ENCODE measurements at places on chromosomes 2 and 18.

- DNase-seq: no peak
Measured at GRCh38 chr2:219675221-219675620, 47.8 kb downstream of the SLC4A3 start.

- no peak for DNase-seq
Measured at GRCh38 chr2:96693286-96694200, 46.3 kb downstream of the LMAN2L start.

DNA sequence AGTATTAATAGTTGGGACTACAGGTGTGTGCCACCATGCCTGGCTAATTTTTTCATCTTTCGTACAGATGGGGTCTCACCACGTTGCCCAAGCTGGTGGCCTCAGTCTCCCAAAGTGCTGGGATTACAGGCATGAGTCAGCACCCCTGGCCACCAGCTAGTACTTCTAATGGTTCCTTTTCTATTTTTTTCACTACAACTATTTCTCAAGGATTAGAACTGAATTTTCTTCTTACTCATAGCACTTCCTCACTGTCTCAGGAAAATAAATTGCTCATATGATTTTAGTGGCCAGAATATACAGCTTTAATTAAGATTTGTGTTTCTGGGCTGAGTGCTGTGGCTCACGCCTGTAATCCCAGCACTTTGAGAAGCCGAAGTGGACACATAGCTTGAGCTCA, 43.2 kb upstream of the SOS1 start:
- DNase-seq: no peak

- no peak for DNase-seq
Measured at GRCh38 chr18:8673256-8674209, 31.8 kb upstream of the MTCL1 start.

DNA sequence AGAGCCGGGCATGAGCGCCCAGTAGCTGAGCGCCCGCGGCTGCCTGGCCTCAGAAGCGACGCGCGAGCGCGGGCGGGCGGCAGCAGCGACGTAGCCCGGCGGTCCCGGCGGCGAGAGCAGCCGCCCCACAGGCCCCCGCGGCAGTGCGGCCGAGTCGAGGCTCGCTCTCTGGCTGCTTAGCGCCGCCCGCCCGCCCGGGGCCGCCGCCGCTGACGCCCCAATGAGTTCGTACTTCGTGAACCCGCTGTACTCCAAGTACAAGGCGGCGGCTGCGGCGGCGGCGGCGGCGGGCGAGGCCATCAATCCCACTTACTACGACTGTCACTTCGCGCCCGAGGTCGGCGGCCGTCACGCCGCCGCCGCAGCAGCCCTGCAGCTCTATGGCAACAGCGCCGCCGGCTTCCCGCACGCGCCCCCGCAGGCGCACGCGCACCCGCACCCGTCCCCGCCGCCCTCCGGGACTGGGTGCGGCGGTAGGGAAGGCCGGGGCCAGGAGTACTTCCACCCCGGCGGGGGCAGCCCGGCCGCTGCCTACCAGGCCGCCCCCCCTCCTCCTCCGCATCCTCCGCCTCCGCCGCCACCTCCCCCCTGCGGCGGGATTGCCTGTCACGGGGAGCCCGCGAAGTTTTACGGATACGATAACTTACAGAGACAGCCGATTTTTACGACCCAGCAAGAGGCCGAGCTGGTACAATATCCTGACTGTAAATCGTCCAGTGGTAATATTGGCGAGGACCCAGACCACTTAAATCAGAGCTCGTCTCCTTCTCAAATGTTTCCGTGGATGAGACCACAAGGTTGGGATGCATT, 847 bp downstream of the HOXD8 start:
- DNase-seq: peak; percentile 67

DNA sequence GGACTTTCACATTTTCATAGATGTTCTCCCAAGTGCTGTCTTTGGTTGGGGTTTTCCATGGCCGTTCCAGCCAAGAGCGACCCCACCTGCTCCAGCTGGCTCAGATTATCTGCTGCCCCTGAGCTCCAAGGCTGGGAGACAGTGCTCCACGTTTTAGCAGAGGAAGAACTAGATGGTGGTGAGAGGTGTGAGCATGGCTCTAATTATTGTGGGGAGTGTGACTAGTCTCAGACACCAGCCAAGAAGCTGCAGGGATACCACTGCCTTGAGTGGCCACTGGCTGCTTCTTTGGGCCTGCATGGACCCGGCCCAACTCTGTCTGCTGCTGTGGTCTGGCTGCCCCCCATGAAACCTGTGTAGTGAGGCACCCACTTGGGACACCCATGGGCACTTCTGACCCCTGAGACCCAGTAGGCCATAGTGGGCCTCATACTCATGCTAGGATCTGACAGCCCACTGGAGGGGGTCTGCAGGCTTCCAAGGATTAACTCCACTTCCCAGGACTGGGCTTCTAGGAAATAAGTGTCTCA, 2.8 kb upstream of the NCL start:
- no peak for DNase-seq

DNA sequence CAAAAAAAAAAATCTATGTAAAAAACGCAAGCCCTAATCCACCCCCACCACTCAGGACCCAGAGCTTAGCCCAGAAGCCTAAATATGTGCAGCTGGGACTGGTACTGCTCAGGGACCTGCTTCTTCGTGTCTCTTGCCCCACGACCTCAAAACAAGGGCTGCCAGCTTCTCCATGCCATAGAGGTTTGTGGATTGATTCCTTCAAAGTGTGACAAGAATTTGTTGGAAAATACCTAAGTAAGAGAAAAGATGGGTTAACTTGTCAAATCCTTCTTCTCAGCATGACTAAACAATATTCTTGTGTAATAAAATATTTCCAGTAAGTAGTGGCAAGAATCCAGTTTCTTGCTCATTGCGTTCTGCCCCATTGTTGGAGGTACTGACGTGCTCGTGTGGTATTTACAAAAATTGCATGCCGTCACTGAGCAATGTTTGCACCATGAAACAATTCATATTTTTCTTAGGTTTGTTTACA, 825 bp upstream of the SCYGR1 start:
- no peak for DNase-seq

- DNase-seq: no peak
Measured at GRCh38 chr2:71001981-71002570, 7.4 kb upstream of the TEX261 start.

DNA sequence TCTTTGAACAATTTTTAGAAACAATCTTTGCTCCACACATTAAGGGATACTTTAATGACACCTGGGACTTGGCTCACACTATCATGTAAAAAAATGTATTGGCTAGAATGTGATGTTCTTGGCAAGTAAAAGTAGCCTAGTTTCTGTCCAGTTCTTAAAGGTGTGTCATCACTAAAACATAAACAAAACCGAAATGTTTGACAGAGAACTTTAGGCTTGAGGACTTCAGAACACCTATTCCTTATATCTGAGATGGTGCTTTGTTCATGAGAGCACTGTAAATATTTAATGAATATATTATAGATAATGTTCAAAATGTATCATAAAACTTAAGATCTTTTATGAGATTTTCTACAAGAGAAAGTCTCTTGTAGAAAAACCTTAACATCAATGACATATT, 19.8 kb upstream of the HNRNPA3 start:
- DNase-seq: no peak

DNA sequence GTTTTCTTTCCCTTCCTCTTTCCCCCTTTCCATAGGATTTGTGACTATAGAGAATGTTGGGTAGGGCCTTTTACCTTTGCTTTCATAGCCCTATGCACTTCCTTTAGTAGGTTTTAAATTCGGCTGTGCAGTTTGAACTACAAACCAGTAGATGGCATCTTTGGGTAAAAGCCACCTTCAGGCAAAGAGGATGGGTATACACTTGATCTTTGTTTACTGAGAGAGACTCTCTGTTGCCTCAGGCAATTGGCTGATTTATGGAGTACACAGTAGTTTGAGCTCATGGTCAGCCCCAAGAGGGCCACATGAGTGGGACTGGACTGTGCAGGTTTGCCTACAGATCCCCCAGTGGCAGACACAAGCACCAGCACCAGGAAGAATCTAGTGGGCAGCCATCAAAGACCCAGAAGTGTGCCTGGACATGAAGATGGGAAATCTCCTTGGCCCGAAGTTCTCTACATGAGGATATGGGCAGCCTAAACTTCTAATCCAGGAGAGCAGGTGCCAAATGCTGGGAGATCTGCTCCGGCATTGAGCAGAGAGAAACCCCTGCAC, 1304.3 kb upstream of the DDX18 start:
- DNase-seq: peak; percentile 7

GRCh38 chr2:19377717-19378116, 19.3 kb upstream of the OSR1 start:
- no peak for DNase-seq

DNA sequence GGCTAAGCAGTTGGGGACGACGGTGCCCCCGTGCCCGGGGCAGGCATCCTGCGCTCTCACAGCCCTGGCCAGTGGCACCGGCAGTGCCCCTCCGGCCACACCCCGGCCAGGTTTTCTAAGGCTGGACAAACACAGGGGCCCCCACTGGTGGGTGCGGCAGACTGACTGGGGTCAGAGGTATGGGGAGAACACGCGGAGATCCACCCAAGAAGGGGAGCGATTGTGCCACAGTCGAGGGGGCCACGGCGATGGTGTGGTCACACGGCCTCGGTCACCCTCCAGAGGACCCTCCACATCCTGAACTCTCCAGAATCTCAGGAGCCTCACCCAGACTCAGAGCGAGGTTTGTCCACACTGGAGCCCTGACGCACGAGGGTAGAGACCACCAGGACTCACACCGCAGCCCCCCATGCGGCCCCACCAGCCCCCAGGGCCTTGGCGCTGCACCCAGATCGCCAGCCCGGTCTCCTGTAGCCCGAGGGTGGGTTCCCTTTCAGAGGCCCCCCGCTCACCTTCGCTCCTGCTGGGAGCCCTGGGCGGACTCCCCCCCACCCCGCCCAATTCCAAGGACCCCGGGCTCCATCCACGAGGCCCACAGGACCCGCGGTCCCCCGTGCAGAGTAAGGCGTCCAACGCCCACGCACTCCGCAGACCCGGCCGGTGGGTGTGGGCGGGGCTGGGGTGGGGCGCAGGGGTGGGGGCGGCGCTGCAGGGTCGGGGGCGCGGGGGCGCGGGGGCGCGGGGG, 15.2 kb downstream of the PDCD1 start:
- peak; percentile 50 for DNase-seq

- DNase-seq: no peak
Measured at GRCh38 chr2:168640039-168640438, 162.4 kb upstream of the NOSTRIN start.

DNA sequence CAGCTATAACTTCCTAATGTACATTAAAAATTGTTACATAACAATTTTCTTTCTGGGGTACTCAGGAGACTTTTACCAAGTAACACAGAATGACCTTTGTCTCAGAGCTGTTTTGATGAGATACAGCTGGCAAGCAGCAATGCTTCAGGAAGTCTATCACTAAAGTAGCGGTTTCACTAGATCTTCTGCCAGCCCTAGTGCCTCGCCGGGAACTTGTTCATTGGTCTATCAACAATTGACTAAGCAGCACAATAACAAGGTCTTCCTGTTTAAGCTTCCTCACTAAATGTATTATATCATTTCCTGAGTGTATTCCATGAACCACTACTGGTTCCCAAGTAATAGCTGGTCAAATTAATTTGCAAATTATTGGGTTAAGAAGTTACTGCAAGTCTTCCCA, 69.2 kb downstream of the TRIP12 start:
- DNase-seq: no peak

DNA sequence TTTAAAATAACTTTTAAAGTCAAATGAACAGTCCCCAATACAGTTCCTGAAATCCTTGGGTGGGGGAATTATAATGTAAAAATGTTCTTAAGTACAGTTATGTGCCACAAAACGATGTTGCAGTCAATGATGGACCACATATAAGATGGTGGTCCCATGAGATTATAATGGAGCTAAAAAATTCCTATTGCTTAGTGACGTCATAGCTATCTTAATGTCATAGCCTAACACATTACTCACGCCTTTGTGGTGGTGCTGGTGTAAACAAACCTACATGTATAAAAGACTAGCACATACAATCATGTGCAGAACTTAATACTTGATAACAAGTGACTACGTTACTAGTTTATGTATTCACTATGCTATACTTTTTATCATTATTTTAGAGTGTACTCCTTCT, 109.4 kb downstream of the EPB41L3 start:
- DNase-seq: no peak

DNA sequence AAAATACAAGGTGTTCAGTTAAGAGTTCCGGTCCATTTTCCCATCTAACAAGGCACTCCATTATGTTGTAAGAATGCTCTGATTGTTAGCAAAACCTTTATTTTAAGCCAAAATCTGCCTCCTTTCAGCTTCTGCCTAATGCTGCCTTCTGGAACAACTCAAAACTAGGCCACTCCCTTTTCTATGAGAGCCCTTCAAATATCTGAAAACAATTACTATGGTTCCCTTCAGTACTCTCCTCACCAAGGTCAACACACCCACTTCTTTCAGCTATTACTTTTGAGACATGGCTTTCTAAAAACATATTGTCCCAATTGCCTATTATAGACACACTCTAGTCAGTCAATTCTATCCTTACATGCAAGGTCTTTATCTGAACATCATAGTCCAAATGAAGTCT, 429.4 kb downstream of the ERBB4 start:
- no peak for DNase-seq

DNA sequence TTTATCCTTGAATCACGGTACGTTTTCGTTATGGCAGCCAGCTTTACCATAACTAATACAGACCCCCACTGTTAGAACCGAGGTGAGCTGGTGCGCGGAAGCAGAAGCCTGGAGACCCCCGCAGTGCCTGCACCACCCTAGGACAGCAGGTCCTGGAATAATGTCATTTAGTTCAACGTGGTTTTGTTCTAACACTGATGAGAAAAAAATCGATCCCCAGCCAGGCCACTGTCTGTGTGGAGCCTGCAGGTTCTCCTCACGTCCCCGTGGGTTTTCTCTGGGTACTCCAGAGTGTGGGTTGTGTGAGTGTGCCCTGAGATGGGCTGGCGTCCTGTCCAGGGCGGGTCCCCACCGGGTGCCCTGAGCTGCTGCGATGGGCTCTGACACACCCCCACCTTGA, 69.9 kb upstream of the ST3GAL5 start:
- DNase-seq: no peak

- no peak for DNase-seq
Measured at GRCh38 chr18:6269660-6270332, 144.9 kb downstream of the L3MBTL4 start.

- DNase-seq: no peak
Measured at GRCh38 chr2:160694221-160694620, 200.6 kb upstream of the RBMS1 start.

- no peak for DNase-seq
Measured at GRCh38 chr18:47935321-47936055, 5.0 kb upstream of the SMAD2 start.

- no peak for DNase-seq
Measured at GRCh38 chr18:965921-966758, 61.5 kb downstream of the ADCYAP1 start.

Measured in mucosa of descending colon (tissue), 3 donors.